IMR-90 (cell line): ENCODE measurements at places on chromosomes 6 and 20. TPM values are rescaled to one million over a fixed set of nuclear protein-coding genes. Genes with fewer than 3 reads are reported as not detected.

ENPP5 gene
- polyA plus RNA-seq: not detected in 2 replicates

CRYBG1 gene
- 0.32 and 0.38 TPM in 2 replicates for polyA plus RNA-seq

AP5S1 gene
- polyA plus RNA-seq: 10.1 and 12.5 TPM in 2 replicates

LCA5 gene
- 0.87 and 1.2 TPM in 2 replicates for polyA plus RNA-seq

ADGB gene
- not detected in 2 replicates for polyA plus RNA-seq

CD40 gene
- polyA plus RNA-seq: 0.52 and 0.92 TPM in 2 replicates

GRIK2 gene
- polyA plus RNA-seq: 5.6 and 8.2 TPM in 2 replicates

NRN1 gene
- polyA plus RNA-seq: not detected in 2 replicates

CD109 gene
- 2.6 and 3.6 TPM in 2 replicates for polyA plus RNA-seq

BPIFA1 gene
- polyA plus RNA-seq: not detected in 2 replicates

FLRT3 gene
- polyA plus RNA-seq: 1.8 and 2.1 TPM in 2 replicates

ZNF217 gene
- 6.9 and 9.1 TPM in 2 replicates for polyA plus RNA-seq

SCUBE3 gene
- polyA plus RNA-seq: 41.5 and 45.5 TPM in 2 replicates

SRC gene
- polyA plus RNA-seq: 19.8 and 24.2 TPM in 2 replicates

CTAGE9 gene
- polyA plus RNA-seq: not detected in 2 replicates

TRIM15 gene
- not detected in 2 replicates for polyA plus RNA-seq

IFT52 gene
- polyA plus RNA-seq: 29.7 and 31.2 TPM in 2 replicates

ZSCAN31 gene
- 1.2 and 1.4 TPM in 2 replicates for polyA plus RNA-seq

NMBR gene
- not detected in 2 replicates for polyA plus RNA-seq

TAAR6 gene
- polyA plus RNA-seq: not detected in 2 replicates

MOCS1 gene
- polyA plus RNA-seq: 4.8 and 5.5 TPM in 2 replicates

SLC22A1 gene
- polyA plus RNA-seq: 0.09 and 0.10 TPM in 2 replicates

COL9A3 gene
- 1.4 TPM in 2 replicates for polyA plus RNA-seq

CCR6 gene
- not detected in 2 replicates for polyA plus RNA-seq

THEMIS gene
- not detected in 2 replicates for polyA plus RNA-seq

TTBK1 gene
- polyA plus RNA-seq: 0.01 and 0.02 TPM in 2 replicates

INSM1 gene
- polyA plus RNA-seq: not detected in 2 replicates

CHMP4B gene
- 84.7 and 94.8 TPM in 2 replicates for polyA plus RNA-seq

SLC17A9 gene
- 14.4 and 17.3 TPM in 2 replicates for polyA plus RNA-seq

MLN gene
- not detected in 2 replicates for polyA plus RNA-seq

BMP6 gene
- 0.19 TPM in 2 replicates for polyA plus RNA-seq

KCNK16 gene
- polyA plus RNA-seq: not detected in 2 replicates

MRPL18 gene
- polyA plus RNA-seq: 56.8 and 64.1 TPM in 2 replicates

COL19A1 gene
- not detected in 2 replicates for polyA plus RNA-seq

ELMO2 gene
- 26.7 and 29.2 TPM in 2 replicates for polyA plus RNA-seq

NOX3 gene
- not detected in 2 replicates for polyA plus RNA-seq

HSPA1L gene
- 0.97 and 1.0 TPM in 2 replicates for polyA plus RNA-seq

VEGFA gene
- polyA plus RNA-seq: 211 and 234 TPM in 2 replicates

TENT5A gene
- polyA plus RNA-seq: 3.5 and 3.9 TPM in 2 replicates

ZBP1 gene
- not detected in 2 replicates for polyA plus RNA-seq

SLC4A11 gene
- polyA plus RNA-seq: 0.79 and 0.95 TPM in 2 replicates

EYA2 gene
- 5.0 and 5.4 TPM in 2 replicates for polyA plus RNA-seq

IP6K3 gene
- 0.51 and 0.52 TPM in 2 replicates for polyA plus RNA-seq

KIAA1755 gene
- polyA plus RNA-seq: 4.7 and 5.1 TPM in 2 replicates

SAMD3 gene
- polyA plus RNA-seq: 3.6 and 3.9 TPM in 2 replicates

SAMHD1 gene
- 5.5 and 6.3 TPM in 2 replicates for polyA plus RNA-seq

LPIN3 gene
- polyA plus RNA-seq: 6.1 and 8.3 TPM in 2 replicates

RIPOR3 gene
- polyA plus RNA-seq: 1.7 TPM in 2 replicates

RAET1E gene
- not detected in 2 replicates for polyA plus RNA-seq

MYBL2 gene
- 12.4 and 13.2 TPM in 2 replicates for polyA plus RNA-seq
